ENCODE measurements at places on chromosomes 4 and X.
A peak's percentile ranks its signal among the peaks of the same experiment; 100 is the strongest.

DNA sequence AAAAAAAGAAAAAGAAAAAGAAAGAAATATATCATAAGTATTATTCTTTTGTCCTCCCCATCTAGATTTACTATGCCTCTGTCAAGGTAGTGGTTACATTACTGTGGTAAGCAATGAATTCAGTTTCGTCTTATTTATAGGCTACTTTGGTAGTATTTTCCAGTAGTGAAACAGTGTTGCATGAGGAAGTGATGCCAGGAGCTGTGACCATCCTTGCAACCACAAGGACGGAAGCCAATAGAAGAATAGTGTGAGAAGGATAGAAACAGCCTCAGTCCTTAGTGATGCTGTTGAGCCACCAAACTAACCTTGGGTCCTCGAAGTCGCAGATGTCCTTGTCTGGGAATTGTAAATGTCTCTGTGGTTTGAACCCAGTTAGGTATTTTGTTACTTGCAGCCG lies 328.5 kb downstream of the PPP3CA start:
- no peak for DNase-seq

- no peak for DNase-seq
Measured at GRCh38 chr4:6873291-6873690, 36.3 kb upstream of the TBC1D14 start.

- peak; percentile 3 for DNase-seq
Measured at GRCh38 chrX:128460835-128461234, 408.6 kb upstream of the ACTRT1 start.

GRCh38 chr4:30718021-30718542 lies 2.1 kb upstream of the PCDH7 start:
- no peak for DNase-seq

DNA sequence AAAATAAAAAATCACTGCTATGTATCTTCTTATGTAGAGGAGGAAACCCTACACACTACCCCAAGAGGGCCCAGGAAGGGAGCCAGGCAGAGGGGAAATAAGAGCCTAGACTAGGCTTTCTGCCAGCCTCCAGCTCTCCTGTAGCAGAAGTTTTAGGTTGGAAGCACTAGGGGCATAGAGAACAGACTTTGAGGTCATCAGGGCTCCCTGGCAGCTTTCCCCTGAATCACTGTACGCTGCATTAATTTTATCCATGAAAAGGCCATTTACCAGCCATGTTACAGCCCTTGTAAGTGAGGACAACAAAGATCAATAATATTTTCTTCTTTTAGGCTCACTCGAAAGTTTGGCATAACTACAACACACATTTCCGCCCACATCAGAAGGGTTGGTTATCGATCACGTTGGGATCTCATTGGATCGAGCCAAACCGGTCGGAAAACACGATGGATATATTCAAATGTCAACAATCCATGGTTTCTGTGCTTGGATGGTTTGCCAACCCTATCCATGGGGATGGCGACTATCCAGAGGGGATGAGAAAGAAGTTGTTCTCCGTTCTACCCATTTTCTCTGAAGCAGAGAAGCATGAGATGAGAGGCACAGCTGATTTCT lies 24.7 kb downstream of the RPL9 start:
- DNase-seq = no peak

Measured in Jurkat, Clone E6-1 (cell line).